T-helper 2 cell treated with Interferon-gamma antibody and Interleukin-4, amounts not matched to agents 5 μg/mL and 100 μg/mL, for 36 hours (primary cell): ENCODE measurements at places on chromosomes 4 and X.

- DNase-seq = no peak
Observed at GRCh38 chr4:99817309-99817890, 773 bp downstream of the DAPP1 start.

DNA sequence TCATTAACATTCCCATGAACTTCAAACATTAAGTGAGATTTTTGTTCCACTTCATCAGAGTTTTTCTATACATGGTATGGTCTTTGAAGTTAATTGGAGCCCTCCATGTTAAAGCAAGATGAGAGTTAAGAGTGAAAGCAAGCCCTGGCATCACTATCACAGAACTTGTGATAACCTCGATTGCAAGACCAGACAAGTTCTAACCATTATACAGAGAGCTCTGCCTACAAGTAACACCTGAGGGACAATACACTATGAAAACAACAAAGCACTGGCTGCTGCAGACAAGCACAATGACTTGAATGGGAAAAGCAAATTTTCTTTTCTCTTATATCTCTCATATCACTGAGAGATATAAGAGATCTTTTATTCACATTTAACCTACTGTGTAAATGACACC lies 126.6 kb upstream of the GYPA start:
- DNase-seq = no peak

GRCh38 chr4:153131596-153131995 lies 72.6 kb upstream of the TRIM2 start:
- DNase-seq = no peak

- DNase-seq = no peak
Observed at GRCh38 chrX:141903400-141904155, at the start of gene MAGEC1. MAGEC1 (plus strand) TSS chrX:141903894; CDS start chrX:141905073, 1,179 bp downstream.

DNA sequence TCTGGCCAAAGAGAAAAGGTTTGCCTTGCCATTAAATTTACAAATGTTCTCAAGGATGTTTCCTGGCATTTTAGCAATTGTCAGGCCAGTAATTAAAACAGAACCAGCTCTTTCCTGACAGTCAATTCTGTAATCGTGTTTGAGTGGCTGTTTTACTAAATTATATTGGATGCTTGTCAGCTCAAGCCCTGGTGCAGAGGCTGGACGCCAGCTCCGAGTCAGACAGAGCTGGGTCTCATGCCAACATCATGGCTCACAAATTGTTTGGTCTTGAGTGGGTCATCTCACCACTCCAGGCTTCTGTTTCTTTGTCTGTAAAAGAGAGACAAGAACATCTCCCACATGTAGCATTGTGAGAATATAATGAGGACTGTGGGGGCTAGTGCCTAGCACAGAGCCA lies 190.3 kb upstream of the PSAPL1 start:
- DNase-seq = no peak
